Brain (organoid and tissue), 16 donors: ENCODE measurements at places on chromosomes 12 and 14.

DNA sequence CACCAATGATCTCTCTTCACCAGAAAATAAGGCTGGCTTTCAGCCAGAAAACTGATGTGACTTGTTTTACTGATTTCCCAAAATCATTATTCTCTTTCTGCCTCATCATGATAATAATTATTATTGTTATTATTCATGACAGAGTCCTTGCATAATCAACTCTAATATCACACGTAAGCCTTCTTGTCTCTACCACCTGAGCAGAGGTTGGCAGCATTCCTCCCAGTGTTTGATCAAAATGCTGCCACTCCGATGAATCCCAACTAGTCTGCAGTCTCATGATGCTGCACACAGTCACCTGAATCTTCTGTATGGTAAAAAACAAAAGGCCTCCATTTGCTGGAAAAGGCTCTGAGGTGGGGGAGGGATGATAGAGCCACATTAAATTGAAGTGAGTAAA lies 105.7 kb upstream of the PLEKHG7 start:
- DNase-seq, result peak; percentile 4

DNA sequence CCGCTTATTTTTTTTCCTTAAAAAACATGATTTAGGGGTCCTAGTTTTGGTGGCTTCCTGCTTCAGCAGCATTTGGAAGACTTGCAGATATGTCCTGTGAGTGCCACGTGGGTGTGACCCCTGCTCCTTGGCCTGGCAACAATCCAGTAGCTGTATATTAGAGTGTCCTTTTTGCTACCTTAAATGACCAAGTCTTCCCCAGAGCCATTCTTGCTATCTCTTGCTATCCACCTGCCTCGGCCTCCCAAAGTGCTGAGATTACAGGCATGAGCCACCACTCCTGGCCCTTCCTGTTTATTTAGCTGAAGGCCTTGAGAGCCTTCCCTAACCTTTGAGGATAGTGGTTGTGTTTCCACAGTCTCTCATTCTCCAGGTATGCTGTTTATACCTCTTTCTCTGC lies 17.0 kb downstream of the TPCN1 start:
- no peak for DNase-seq

GRCh38 chr14:79584679-79585078 lies 626.6 kb downstream of the DIO2 start:
- DNase-seq, result no peak

DNA sequence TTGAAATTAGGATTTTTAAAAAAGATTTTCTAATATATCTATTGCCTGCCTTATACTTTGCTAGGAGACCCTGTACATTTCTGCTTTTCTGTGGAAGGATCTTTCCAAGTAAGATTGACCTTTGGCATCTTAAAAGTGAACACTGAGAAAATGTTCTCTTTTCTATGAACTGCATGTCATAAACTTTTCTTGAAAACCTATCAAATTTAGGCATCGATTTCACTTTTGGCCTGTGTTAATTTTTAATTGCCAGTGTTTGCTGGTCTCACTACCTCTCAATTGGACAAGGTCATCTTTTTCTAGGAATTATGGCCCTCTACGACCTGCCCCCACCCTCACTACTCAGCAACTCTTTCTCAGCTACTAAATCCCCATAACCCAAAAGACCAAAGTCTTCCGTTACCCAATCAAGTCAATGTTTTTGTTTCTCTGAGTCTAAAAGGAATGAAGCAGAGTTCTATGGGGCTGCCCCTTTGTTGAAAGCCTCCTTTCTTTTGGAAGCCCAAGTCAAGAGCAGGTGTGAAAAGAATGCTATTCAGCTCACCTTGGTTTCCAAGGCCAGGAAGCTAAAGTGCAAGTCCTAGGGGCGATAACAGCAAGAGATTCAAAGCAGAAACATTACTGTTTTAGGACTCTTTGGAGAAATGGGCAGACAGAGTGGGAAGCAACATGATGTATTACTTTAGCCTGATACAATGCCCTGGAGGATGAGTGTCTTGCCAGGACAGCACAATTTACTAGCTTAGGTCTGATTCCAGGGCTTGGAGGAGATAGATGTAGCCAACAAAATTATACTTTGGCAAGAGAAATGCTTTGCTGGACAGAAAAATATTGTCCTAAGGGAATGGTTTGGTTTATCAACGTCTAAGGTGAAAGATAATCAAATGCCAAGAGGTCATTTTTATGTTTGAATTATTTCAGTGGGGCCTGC lies 55.0 kb downstream of the IGF1 start:
- DNase-seq, result no peak

DNA sequence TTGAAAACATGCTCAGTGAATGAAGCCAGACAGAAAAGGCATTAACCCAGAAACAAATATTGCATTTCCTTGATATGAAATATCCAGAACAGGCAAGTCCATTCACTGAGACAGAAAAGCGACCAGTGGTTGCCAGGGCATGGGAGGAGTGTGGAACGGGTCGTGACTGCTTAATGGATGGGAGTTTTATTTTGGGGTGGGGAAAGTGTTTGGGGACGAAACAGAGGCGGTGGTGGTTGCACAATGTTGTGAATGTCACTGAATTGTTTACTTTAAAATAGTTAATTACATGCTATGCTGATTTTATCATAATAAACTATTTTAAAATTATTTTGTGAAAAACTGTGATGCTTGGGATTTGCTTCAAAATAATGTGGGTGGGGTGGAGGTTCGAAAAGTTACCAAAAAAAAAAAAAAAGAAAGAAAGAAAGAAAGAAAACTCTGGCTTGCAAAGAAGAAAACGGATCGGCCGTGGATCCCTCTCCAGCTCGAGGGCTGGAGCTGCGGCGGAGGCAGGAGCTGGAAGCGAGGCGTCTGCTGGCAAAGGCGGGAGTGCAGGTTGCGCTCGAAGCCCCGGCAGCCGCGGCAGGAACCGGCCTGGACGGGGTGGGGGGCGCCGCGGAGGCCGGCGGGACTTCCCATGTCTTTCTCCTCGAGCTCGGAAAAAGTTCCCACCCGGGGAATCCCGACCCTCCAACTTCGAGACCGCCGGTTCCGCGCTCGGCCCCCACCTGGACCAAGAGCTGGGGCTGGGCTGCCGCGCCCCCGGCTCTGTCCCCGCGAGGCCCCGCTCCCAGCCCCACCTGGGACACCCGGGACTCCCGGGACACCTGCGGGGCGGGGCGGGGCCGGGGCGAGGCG lies 524 bp upstream of the P2RX2 start:
- DNase-seq, result peak; percentile 35

DNA sequence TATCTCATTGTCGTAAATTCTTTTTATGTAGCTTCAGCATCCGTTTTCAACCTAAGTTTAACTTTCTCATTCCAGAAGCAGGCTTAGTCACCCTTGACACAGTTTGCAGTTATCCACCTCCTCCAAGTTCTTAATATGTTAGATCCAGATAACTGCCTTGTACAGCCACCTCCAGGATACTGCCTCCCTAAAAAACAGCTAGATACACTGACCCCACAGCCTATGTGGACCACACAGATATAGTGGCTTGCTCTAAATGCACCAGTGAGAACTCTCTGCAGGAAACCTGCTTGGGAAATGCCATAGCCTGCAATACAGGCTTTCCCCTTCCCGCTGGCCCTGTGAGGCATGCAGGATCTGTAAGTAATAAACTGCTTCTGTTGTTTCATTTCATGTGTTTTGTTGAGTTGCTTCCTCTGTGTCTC lies 11.1 kb upstream of the RTL1 start:
- DNase-seq, result no peak

- no peak for DNase-seq
These were observed 8.3 kb downstream of the DIO2 start for GRCh38 chr14:80202888-80203562.

DNA sequence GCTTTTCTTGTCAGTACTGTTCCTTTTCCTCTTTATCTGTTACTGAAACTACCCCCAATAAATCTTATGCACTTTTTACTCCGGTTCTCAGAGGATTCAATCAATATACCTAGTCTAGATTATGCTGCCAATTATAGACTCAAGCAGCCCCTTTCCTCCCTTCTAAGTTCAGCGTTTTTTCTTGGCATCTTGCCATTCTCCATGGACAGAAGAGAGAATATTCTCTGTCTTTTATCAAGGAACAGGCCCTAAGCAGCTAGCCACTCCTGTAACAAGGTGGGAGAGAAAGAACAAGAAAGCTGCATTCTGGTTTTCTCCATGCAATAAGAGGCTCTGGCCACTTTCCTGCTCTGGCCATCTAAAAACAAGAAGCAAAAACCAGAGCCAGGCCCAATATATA lies 263.0 kb upstream of the ALG10 start:
- DNase-seq, result no peak

- no peak for DNase-seq
These were observed 166.2 kb downstream of the ADGRD1 start for GRCh38 chr12:131119936-131120335.

DNA sequence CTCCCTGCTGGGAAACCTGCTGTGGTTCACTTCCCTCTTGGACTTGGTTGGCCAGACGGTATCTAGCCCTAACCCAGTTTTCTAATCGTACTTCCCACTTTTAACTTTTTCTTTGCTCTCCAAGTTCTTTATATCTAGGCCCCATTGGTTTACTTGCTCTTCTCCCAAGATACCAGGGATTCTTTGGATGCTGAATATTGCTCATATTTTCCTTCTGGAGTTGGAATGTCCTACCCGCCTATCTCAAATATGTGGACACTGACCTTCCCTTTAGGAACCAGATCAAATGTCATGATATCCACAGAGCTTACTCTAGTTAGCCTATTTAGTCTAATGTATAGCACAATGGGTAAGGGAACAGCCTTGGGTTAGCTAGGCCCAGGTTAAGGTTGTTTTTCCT lies 228.6 kb downstream of the DACT1 start:
- no peak for DNase-seq

- no peak for DNase-seq
These were observed 61.4 kb upstream of the PLEKHA5 start for GRCh38 chr12:19068137-19068536.

GRCh38 chr12:63292471-63293221 lies 141.6 kb upstream of the AVPR1A start:
- DNase-seq, result peak; percentile 4

DNA sequence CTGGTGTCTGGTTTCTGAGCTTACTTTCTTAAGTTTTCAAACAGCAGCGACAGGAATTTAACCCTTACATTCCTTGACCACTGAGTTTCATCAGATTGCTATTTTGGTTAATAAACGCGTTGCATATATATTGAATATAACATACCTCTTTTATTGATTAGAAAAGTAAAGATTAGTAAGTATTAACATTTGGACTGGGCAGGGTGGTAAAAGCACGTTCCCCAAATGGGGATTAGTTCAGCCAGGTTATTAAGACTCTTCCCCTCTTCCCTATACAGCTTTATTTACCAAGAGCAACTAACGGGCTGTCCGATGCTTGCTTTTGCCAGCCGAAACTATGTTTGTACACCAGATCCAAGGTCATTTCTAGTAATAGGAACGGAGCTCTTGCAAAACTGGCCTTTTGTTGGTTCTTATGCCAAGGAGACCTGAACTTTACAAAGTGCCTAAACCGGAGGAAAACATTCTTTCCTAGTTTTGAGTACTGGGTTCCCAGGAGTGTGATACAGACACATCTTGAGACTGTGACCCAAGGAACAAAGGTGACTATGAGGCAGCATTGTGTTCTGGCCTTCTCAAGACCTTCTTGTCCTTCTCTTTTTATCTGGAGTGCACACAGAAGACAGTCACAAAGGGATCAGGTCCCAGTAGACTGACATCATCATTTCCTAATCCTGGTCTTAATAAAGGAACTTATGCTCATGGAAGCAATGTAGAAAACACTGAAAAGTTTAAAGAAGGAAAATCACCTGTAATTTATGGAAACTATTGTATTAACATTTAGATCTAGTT lies 2.6 kb downstream of the GLRX5 start:
- no peak for DNase-seq

DNA sequence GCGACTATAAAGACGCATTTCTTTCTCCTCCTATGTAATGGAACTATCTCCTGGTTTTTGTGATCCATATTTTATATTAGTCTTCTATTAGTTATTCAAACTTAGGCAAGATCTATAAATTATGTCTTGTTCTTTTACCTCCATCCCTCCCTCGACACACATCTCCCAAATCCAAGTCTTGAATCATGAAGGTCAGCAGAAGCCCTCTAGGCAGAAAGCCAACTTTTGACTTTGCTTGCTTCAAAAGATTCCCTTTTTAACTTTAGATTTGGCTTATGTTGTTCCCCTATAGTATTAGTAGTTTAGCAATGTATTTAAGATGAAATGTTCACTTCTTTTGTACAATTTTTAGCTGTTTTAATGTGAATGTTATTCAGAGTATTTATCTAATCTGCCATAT lies 689.8 kb downstream of the SLC6A15 start:
- no peak for DNase-seq

GRCh38 chr12:50401500-50402081 lies 906 bp downstream of the LARP4 start:
- DNase-seq, result peak; percentile 28

GRCh38 chr12:1793426-1794210 lies 26.7 kb upstream of the LRTM2 start:
- DNase-seq, result no peak

DNA sequence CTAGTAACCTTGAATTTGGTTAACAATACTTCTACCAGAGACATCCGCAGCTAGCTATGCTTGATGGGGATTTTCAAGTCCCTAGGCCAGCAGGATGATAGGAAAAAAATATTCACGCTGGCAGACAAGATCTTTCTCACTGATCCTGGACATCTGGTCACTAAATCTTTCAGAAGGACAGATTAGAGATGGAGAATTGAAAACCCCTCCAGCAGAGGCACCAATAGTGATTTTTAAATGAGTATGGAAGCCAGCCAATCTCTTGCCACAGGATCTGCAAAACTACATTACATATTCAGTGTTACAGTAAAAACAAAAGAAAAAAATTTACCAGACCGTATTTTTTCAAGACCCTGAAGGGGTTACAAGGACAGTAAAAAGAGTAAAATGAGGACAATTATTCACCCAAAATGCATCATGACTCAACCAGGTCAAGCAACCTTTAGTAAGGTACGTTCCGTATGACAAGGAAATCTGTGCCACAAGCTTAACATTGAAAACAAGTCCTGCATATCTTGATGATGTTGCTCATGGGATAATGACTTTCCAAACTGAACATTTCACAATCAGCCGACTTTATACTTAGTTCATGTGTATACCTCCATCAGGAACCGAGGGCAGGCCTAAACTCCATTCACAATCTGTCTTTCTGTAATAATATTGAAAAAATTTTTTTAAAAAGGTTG lies 239.5 kb downstream of the GXYLT1 start:
- no peak for DNase-seq

DNA sequence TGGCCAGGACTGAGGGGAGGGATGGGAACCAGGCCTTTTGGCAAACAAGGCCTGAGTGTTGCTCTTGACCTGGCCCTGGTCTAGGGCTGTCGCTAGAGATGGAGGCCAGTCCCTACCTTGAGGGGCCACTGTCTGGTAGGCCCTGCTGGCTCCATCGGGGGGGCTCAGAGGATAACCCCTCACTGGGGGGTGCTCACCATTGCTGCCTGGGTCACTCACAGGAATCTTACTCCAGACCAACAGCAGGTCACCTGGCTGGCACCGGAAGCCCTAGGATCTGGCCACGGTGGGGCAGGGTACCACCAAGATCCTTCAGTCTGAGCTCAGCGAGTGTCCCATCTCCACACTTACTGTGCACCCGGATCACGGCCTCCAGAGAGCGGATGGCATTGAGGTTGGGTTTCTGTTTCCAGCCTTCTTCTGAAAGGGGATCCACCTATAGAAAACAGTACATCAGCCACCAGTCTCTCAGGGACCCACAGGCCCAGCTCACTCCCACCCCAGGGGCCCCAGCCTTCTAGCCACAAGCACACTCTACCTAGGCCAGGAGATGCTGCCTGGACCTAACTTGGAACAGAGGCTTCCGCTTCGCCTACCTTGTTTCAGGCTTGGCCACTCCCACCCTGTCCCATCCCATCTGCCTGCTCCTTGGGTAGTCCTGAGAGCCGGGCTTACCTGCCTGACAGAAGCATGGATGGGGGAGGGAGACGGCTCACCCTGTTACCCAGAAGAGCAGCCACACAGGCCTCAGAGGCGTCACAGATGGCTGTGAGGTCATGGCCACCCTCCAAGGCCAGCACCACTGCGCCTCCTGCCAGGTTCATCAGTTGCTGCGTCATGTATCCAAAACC lies 12.2 kb downstream of the SLC48A1 start:
- no peak for DNase-seq
